ENCODE measurements at places on chromosomes 11 and 22.
A peak's percentile ranks its signal among the peaks of the same experiment; 100 is the strongest.

DNA sequence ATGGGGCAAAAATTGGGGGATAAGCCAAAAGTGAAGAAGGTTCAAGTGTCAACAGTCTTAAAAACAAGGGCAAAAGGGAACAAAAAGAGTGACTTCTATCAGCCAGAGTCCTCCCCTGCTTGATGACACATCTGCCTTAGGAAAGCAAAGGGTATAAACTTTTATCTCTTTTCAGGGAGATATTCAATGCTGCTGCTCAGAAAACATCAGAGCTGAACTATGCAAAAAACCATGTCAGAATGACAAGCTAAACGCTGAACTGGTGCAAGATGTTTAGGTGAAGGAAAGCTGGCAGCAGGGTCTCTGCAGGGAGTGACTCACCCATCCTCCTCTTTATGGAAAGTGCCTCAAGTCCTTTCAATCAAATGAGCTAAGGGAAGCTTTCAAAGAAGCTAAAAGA, 24.7 kb downstream of the ALG9 start:
- no peak for DNase-seq

- peak; percentile 62 for DNase-seq
Measured at GRCh38 chr22:30351226-30351625, 5.5 kb downstream of the SF3A1 start.

DNA sequence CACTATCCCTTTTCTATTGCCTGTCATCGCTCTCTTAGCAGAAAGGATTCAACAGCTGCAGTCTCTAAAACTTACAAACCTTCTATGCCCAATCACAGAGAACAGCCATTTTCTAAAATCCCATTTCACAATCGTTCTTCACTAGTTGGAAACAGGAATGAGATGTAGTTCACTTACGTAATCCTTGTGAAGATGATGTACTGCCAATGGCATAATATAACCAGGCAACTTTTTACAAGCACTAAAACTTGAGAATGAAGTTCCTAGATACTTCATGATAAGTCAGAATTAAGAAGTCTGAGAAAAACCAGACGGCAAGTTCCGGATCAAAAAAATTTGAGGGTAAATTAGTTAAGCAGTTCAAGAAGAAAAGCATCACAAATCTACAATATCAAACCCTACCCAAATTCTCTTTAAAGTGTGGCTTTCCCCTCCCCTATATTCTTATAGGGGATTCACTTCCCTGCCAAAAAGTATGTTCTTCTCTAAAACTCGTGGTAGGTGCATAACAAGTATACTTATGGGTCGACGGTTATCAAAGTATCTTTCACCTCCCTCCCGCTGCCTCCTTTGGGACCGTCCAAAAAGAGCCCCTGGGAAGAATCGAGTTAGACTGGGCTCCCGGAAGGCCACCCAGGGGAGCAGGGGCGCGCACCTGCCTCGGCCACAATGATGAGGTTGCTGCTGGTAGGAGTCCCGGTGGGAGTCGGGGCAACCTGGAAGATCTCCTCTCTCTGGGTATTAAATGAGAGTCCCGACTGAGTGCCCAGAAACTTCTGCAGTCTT, 666 bp downstream of the MSANTD4 start:
- DNase-seq = peak; percentile 21

DNA sequence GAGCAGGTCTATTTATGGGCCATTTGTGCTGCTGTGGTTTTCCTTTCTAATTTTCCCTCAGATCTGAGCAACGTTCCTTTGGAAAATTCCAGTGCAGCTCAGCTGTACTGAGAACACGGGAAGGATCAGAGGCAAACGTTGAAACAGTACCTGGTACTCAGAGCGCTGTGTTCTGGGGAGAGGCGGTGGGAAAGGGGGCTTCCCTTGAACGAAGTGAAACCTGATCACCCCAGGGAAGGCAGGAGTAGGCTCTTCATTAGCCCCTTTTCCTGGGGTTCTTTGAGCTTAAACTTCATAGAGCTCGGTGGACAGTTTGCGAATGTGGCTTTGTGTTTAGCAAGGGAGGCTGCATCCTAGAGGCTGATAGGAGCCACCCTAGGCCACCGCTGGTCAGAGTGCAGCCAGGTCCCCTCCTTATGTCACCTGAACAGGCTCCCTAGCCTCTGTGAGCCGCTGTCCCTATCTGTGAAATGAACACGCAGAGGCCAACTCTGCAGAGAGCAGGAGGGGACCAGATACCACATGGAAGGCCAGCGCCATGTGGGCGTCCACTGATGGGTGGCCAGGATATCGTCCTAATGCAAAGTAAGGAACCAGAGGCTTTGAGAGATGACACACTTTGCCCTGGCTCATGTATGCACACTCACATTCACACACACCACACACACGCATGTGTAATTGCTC, 1464.8 kb downstream of the BRD1 start:
- no peak for DNase-seq

DNA sequence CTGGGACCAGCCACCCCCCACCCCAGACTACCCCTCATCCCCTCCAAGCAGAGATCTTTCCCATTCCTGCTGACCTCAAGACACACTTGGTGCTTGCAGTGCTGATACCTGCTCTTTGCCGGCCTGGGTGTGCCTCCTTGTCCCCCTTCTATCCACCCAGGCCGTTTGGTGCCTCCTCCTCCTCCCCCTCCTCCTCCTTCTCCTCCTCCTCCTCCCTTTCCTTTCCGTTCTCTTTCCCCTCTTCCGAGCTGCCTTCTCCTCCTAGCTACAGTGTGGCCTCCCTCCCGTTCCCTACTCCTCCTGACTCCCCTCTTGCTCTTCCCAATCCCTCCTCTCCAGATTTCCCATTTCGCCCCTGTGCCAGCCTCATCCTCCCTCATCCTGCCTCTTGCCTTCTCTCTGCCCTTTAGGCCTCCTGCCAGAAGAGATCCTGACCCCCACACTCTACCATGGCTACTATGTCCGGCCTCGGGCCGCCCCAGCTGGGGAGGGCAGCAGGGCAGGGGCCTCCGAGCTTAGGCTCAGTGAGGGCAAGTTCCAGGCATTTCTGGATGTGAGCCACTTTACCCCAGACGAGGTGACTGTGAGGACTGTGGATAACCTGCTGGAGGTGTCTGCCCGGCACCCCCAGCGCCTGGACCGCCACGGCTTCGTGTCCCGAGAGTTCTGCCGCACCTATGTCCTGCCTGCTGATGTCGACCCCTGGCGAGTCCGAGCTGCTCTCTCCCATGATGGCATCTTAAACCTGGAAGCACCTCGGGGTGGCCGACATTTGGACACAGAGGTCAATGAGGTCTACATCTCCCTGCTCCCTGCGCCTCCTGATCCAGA, 712 bp downstream of the HSPB2 start:
- no peak for DNase-seq

- no peak for DNase-seq
Measured at GRCh38 chr22:33923660-33924246, 3.5 kb upstream of the LARGE1 start.

DNA sequence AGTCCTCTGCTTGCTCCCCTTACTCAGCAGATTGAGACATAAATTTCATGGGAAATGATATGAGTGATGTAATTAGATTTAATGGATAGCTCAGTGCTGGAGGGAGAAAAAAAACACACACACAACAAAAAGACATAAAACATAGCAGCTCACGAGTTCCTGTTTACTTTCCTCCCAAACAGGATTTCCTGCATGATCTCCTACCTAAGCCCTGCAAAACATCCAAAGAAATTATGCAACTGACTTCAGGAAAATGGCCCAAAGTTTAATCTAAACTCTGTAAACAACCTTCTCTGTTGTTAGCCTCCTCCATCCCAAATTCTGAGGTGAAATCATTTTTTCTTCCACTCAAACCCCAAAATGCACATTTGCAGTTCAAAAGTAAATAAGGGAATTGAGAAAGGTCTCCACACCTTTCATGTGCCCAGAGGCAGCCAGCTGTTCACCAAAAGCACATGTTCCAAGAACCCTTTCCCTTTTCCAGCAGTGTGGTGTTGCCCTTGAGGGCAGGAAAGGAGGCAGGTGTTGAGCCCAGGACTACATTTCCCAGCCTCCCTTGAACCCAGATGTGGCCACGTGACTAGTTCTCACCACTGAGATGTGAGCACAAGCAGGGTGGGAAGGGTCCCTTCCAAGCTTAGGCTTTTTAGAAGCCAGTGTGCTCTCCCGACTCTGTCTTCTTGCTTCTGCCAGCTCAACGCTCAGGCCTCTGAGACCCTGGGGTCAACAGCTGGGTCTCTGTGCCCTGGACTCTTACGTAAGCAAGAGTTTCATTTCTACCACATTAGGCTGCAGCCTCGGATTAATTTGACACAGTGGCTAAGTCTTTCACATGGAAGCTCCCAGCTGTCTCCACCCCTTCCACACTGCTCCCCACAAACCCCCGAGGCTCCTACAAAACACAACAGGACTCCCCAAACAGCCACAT, 301.2 kb downstream of the CTTN start:
- DNase-seq = no peak

- DNase-seq = no peak
Measured at GRCh38 chr11:129320494-129320893, 55.2 kb upstream of the BARX2 start.

DNA sequence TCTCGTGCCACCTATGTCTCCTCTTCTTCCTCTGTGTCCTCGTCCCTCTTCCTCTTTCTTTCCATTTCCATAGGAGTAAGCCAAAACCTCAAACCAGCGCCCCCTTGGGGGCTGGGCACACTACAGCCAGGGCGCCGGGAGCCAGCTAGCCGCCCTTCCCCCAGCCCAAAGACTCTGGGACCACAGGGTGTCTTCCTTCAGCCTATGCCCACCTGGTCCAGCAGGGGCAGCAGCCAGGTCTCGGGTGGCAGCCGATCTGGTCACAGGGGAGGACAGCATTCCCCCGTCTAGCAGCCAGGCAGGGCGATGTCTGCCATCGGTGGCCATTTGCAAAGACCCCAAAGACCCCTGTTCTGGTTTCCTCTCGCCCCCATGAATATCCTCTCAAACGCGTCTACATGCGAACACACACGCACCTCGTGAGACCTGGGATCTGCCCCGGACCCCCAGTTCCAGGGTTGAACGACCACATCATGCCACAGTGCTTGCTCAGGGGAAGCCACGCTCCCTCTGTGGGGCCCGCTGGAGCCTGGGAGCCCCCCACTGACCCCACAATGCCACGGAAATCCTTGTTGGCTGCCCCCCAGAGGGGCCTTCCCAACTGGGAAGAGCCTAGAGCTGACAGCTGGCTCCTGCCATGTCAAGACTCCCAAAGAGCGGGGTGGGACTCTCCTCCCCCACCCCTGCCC, 546.0 kb upstream of the CCDC179 start:
- no peak for DNase-seq

- DNase-seq = no peak
Measured at GRCh38 chr11:64566915-64567891, 23.8 kb upstream of the SLC22A12 start.

- no peak for DNase-seq
Measured at GRCh38 chr11:42179216-42179615, 719.8 kb upstream of the LRRC4C start.

DNA sequence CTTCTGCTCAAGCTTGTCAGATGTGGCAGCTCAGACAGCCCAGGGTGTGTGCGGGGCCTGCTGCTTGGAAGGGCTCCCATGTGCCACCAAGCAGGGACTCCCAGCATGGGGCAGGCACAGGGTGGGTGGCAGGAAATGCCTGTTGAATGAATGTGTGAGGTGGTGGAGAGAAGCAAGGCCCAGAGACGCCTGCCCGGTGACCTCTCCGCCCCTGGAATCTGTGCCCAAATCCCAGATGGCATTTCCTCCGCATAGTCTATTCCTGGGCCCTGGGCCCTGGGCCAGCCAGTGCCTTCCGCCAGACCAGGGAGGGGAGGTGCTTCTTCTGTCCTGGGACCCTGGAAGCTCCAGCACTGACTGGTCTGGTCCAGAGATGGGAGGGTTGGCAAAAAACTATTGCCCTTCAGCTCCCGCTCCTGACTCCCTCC, 3.7 kb downstream of the CST6 start:
- no peak for DNase-seq

DNA sequence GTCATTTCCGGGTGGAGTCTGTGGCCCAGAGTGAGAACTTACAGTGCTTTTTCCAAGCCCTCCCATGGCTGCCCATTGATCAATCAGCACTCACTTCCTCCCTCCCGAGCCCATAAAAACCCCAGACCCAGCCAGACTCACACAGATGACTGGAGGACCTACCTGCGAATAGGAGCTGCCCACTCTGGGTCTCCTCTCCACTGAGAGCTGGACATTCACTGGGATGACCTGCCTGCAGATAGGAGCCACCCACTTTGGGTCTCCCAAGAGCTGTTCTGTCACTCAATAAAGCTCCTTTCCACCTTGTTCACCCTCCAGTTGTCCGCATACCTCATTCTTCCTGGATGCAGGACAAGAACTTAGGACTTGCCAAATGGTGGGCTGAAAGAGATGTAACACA, 56.0 kb upstream of the B3GNT6 start:
- DNase-seq = no peak

Data from BJ (cell line).